Neuronal stem cell (in vitro differentiated cells): ENCODE measurements at places on chromosomes 2 and 18.

DNA sequence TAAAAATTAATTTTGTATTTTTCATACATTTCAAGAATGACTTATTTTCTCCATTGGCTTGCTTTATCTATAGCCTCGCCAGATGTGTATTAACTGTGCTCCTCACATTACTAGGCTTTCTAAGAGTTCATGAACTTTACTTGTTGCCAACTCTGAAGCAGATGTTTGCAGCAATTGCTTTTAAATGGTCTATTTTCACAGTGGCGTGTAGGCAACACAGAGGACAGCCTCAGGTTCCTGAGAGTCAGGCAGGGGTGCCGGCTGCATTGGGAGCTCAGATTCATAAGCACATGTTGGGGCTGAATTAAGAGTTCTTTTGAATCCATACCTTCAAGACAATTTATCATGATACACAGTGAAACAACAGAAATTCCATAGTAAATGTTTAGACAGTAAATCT is 179.2 kb upstream of the PXDN start:
- DNase-seq = no peak

DNA sequence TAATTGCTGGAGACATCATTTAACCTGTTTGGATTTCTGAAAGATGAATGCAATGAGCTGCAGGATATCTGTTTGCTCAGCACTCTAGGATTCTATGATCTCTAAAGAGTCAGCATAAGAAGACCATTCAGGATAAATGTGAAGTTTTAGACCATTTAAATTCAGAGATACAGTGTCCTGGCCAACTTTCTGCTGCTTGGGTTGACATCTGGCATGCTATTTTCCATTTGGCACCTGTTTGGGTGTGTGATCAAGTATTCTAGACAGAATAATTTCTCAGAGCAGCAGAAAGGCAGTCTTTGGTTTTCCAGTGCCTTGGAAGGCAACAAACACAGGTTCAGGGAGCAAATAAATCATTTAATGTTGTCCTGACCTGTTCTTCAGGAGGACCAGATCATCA is 144.8 kb upstream of the NDUFV2 start:
- no peak for DNase-seq

DNA sequence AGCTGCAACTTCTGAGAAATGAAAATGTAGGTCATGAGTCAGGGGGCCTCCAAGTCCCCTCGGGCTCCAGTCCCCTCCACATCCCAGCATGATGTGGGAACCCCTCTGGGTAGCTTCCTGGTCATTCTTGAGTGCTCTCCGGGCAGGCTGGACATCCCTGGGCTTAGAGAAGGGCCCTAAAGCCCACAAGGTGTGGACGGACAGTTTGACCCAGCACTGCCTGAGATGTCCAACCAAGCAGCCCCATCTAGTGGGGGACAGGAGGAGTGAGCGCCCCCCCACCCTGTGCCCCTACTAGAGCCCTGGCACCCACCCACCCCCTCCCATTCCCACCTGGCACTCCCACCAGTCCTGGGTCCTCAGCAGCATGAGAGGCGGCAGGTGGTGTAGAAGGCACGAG is 46.0 kb downstream of the CYP27C1 start:
- no peak for DNase-seq

- DNase-seq = no peak
Measured at GRCh38 chr2:106137731-106138521, 56.2 kb downstream of the UXS1 start.

DNA sequence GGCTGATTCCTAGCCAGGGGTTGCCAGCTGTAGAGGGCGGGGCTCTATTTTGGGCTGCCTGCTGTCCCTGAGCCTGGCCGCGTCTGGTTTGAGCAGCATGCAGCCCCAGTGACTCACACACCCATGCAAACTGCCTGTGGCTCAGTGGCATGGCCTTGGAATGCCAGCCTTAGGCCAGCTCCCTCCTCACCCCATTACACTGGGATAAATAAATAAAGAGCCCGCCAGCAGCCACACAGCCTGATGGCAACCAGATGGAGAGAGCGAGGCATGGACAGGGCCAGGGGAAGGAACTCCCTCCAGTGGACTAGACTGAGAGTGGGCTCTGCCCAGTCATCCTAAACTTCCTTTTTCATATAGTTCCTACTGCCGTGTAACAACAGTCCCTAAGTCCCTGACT is 18.3 kb downstream of the NHEJ1 start:
- no peak for DNase-seq

GRCh38 chr2:119821266-119821665 is 61.5 kb downstream of the PTPN4 start:
- no peak for DNase-seq

GRCh38 chr2:47038656-47039488 is 116.2 kb downstream of the STPG4 start:
- DNase-seq = no peak

- DNase-seq = no peak
Measured at GRCh38 chr2:202933139-202933510, 21.1 kb downstream of the CARF start.

DNA sequence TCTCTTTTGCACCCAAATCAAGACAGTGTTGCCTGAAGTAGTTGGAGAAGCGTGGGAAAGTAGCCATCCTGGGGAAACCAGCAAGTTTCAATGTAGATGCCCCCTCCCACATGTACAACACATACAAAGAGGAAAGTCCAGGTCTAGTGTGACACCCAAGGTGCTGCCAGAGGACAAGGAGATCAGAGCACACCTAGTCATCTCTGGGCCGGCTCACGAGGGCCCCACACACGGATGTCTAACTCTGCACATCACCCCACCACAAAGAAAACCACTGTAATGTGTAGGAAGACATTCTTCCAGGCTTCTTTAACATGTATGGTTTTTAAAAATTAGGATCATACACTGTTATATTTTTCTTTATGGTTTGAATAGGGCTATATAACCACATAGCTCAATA is 21.6 kb downstream of the PARD6G start:
- DNase-seq = no peak
